ENCODE measurements at places on chromosomes 1 and 21.

- no peaks in the 10 kb centered on the region for H3K27me3 ChIP-seq
- no peak overlapping the region for H3K4me3 ChIP-seq
- H3K27ac ChIP-seq: no peak overlapping the region
- peak; percentile 67 for DNase-seq
- no peaks in the 10 kb centered on the region for H3K4me1 ChIP-seq
- no peaks in the 10 kb centered on the region for H3K36me3 ChIP-seq
Measured at GRCh38 chr1:110106013-110106941, 6.0 kb upstream of the UBL4B start.

GRCh38 chr1:53110370-53111072 is 31.9 kb downstream of the SLC1A7 start:
- H3K4me3 ChIP-seq: no peak overlapping the region
- peaks cover 23% of the 10 kb centered on the region for H3K4me1 ChIP-seq
- no peaks in the 10 kb centered on the region for H3K36me3 ChIP-seq
- DNase-seq: no peak
- H3K27me3 ChIP-seq: no peaks in the 10 kb centered on the region

DNA sequence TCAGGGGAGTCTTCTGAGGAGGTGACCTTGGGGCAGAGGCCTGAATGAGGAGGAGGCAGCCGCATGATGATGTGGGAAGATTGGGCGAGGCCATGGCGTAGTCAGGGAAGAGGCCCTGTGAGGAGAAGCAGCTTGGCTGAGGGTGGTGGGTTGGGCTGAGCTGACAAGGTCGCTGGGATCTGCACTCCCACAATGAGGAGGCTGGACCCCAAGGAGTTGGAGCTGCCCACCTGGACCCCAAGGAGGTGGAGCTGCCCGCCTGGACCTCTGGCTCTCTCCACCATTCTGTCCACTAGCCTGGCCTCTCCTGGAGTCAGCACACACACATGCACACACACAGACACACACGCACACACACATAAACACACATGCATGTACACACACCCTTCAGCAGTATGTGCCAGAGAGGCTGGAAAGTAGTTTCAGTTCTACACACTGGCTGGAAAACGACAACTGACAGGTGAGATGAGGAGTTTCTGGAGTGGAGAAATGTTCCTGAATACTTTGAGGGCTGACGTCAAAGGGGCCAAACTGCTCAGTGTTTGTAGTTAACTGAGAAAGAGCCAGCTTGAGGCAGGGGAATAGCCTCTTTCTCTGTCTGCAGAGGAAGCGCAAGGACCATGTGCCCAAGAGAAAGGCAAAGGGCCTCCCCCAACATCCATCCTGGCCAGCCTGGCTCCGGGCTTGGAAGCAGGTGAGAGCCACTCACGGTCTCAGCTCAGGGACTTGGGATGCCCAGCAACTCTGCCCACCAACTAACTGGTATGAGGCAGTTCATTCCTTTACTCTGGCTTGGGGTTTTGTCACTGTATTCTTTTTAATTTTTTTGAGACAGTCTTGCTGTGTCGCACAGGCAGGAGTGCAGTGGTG is 7.1 kb downstream of the SMPDL3B start:
- no peak overlapping the region for H3K4me3 ChIP-seq
- H3K4me1 ChIP-seq: peaks cover 8% of the 10 kb centered on the region
- no peaks in the 10 kb centered on the region for H3K36me3 ChIP-seq
- no peak overlapping the region for H3K27ac ChIP-seq
- no peaks in the 10 kb centered on the region for H3K27me3 ChIP-seq
- no peak for DNase-seq

GRCh38 chr1:83508485-83509151 is 490.3 kb downstream of the TTLL7 start:
- H3K4me1 ChIP-seq: peaks cover 10% of the 10 kb centered on the region
- DNase-seq: no peak

DNA sequence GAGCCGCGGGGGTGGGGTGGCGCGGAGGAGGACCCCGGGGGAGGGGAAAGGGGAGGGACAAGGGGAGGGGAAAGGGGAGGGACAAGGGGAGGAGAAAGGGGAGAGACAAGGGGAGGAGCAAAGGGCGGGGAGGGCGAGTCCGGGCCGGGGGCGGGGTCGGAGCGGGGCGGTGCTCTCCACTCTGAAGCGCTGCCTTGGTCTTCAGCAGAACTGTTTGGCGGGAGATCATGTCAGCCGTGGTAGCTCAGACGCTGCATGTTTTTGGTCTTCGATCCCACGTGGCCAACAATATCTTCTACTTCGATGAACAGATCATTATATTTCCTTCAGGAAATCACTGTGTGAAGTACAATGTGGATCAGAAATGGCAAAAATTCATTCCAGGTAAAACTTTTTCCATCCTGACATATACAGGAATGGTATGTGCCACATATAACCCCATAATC is 420 bp downstream of the CFAP57 start:
- H3K27ac ChIP-seq: peak overlapping the region; percentile 39
- peak overlapping the region; percentile 66 for H3K4me3 ChIP-seq
- H3K36me3 ChIP-seq: no peaks in the 10 kb centered on the region
- H3K27me3 ChIP-seq: peaks cover 21% of the 10 kb centered on the region
- H3K4me1 ChIP-seq: peaks cover 11% of the 10 kb centered on the region

GRCh38 chr1:39877231-39877778 is 6.0 kb downstream of the TRIT1 start:
- no peak overlapping the region for H3K4me3 ChIP-seq
- no peaks in the 10 kb centered on the region for H3K27me3 ChIP-seq
- no peak for DNase-seq
- H3K27ac ChIP-seq: no peak overlapping the region
- peaks cover 11% of the 10 kb centered on the region for H3K4me1 ChIP-seq

DNA sequence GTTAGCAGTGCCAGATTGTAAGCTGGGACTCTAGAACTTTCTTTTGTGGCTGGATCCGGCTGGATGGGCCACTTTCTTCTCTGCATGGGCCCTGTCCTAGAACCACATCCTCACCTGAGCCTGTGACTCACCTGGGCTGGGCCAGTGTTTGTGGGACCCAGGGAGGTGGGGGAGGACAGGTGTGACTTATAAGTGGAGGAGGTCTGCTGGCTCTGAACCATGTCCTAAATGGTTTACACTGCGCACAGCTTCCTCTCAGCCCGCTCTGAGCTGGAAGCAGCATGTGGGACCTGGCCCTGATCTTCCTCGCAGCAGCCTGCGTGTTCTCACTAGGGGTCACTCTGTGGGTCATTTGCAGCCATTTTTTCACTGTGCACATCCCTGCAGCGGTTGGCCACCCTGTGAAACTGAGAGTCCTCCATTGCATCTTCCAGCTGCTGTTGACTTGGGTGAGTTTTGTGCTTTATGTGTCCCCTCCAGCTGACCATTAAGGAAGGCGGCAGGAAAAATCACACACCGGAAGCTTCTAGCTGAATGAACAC is at the start of gene AADACL3:
TSS of gene AADACL3 (plus strand) at position 215 of the 542 bp plus-strand sequence. CDS start at position 282, 67 bp downstream.
- H3K27ac ChIP-seq: no peak within 1 kb of the TSS
- H3K36me3 ChIP-seq: no peaks in the 10 kb centered on the region
- DNase-seq: no peak
- H3K4me3 ChIP-seq: no peak within 1 kb of the TSS

DNA sequence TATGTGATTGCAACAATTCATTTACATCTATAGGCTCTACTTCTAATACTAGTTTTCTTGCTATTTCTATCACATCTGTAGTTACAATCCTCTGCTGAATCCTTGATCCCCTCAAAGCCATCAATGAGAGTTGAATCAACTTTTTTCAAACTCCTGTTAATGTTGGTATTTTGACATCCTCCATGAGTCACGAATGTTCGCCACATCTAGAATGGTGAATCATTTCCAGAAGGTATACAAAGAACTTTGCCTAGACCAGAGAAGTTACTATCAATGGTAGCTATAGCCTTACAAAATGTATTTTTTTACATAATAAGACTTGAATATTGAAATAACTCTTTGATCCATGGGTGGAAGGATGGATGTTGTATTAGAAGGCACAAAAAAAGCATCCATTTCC is 110.0 kb downstream of the AMY1C start:
- H3K4me1 ChIP-seq: no peaks in the 10 kb centered on the region
- H3K4me3 ChIP-seq: no peak overlapping the region
- H3K27ac ChIP-seq: no peak overlapping the region
- no peaks in the 10 kb centered on the region for H3K27me3 ChIP-seq
- no peak for DNase-seq
